Activated T-cell treated with anti-CD3 and anti-CD28 coated beads for 4 hours (primary cell): ENCODE measurements at places on chromosomes 11 and 22.
A peak's percentile ranks its signal among the peaks of the same experiment; 100 is the strongest.

DNA sequence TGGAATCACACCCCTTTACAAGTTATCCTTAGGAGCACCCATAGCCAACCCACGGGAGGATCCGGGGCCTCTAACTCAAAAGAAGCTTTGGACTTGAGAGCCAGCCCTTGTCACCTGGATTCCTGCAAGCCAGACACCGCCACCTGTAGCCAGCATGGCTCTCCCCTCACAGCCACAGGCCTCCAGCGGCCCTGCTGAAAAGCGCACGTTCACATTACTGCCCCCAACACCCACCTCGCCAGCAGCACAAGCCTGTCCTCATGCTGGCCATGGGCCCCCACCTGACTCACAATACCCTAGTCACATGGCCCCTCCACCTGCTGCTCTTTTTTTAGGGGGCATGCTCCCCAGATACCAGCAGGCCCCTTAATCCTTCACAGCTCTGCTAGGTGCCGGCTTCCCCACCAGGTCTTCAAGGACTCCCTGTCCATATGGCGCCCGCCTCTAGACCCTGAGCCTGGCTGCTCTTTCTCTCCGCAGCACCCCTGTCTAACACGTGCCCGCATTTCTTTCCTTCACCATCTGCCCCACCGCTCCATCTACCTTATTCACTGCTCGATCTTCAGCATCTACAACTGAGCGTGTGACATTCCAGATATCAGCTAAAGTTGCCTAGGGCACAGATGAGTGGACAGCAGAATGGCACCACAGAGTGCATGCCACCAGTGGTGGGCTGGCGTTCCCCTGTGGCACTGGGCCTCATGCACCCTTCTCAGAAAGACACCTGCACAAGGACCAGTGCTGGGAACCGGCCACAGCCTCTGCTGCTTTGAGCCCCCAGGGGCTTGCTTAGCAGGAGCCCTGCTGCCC, 6.6 kb downstream of the CARS1 start:
- DNase-seq: no peak

DNA sequence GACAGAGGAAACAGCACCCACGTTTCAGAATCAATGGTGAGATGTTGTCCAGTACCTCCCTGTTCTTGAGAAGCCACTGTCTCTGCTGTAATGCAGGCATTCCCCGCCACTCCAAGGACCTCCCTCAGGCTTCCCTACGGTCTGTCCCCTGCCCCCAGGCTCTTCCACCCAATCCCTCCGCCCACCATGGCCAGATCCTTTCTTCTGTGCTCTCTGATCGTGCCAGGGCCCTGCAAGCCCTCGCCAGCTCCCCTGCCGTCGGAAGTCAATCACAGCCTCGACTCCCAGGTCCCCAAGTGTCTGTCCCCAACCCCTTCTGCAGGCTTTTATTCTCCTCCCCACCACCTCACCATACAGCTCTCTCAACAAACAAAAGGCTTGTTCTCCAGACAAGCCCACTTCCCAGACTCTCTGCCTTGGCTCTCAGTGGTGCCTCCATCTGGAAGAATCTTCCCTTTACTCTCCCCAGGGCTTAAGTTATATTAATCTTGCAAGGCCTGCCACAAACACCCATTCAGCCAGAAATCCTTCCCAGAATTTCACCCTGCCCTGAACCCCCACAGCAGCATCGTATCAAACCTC, 13.7 kb downstream of the SCN4B start:
- DNase-seq: no peak

DNA sequence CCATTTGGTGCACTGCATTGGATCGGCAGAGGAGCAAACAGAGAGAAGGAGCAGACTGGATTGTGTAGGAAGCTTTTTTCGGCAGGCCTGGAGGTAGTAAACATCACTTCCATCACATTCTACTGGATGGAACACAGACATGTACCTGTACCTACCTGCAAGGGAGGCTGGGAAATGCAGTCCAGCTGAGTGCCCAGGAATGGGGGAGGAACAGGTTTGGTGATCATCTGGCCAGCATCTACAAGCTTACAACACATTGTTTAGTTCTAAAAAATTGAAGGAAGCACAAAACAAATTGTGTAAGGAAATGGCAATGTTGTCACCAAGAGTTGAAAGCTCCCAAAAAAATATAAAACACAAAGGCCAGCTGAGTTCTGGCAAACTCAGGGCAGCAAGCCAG, 19.1 kb downstream of the SMIM38 start:
- no peak for DNase-seq

DNA sequence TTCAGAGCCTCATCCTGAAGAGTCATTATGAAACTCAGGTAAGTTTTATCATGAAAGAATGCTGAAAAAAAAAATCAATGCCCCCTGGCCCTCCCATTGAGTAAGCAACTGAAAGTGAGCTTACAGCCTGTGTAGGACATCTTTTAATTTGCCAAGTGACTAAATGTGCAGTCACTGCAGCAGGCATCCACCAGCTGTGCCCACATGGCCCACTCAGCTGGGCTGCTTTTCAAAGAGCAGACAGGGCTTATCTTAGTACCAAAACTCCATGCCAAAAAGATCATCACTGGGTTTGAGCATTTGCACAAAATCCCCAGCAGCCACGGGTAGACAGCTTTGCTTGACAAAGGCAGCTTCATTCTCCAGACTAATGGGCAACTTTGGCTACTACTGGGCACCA, 709.7 kb downstream of the NTM start:
- DNase-seq: no peak

GRCh38 chr11:112965656-112966055, 4.4 kb downstream of the NCAM1 start:
- DNase-seq: no peak

- DNase-seq: no peak
Observed at GRCh38 chr11:113715882-113716625, 9.9 kb upstream of the TMPRSS5 start.

DNA sequence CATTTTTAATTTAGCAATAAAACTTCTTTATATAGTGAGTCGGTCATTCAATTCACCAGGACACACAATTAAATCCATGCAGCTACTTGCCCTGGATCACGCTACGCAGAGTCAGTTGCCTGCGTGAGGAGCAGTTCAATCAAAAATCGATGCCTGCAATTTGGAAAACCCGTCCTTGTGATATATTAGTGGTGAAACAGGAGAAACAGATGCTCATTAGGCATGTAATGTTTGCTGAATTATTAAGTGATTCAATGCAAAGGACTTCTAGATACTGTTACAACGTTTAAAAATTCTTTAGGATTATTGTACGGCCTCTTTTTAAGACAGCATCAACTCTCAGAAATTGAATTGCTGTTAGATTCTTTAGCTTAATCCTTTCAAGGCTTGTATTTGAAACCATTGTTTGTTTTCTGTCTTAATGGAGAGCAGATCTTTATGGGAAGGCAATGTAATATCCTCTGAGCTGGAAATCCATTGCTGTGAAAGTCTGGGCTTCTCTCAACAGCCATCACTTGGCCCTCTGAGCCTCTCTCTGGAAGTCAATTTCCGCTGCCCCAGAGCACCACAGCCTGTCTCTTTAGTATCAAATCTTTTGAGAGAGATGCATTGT, 20.1 kb upstream of the PAMR1 start:
- no peak for DNase-seq

DNA sequence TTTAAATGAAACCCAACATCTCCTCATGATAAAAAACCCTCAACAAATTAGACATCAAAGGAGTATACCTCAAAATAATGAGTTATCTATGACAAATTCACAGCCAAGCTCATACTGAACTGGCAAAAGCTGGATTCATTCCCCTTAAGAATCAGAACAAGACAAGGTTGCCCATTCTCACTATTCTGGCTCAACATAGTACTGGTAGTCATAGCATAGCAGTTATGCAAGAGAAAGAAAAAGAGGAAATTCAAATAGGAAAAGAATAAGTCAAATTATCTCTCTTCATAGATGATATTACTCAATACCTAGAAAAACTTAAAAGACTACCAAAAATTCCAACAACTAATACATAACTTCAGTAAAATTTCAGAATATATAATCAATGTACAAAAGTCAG, 29.4 kb upstream of the XKR3 start:
- DNase-seq: no peak

GRCh38 chr11:119168471-119169281, at the start of gene NLRX1:
Gene NLRX1, plus strand, starts transcription at chr11:119168725. Its CDS starts 2,679 bp downstream, at chr11:119171404.
- peak; percentile 82 for DNase-seq

DNA sequence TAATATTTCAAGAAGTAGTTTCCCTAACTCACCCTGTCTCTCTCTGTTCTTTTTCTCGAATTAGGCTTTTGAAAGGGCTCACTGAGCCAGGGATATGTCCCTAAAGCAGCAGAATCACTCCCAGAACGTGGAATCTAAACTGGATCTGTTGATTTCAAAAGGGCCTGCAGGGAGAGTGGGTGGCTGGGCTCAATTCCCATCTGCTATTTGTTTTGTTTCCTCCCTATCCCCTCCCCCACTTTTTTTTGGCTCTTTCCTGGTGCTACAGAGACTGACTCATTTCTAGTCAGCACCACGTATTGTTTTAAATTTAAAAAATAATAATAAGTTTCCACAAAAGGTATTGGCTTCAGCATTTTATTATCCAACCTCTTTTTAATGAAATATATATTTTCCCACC, 961.5 kb downstream of the FAM181B start:
- no peak for DNase-seq

DNA sequence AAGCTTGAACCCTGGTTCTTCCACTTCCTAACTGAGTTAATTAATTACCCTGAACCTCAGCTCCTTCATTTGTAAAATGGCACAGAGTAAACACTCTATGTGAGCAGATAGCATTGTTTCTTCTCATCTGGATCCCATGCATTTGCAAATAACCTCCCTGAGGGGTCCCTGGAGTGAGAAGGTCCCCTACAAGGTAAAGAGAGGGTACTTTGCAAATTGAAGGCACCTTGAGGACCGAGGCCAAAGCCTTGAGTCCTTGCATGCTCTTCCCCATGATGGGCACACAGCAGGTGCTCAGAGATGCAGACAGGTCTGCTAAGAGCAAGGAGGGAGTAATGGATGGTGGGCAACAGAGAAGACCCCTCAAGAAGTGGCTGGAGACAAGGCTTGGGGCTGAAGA, 33.2 kb downstream of the OTOG start:
- no peak for DNase-seq

DNA sequence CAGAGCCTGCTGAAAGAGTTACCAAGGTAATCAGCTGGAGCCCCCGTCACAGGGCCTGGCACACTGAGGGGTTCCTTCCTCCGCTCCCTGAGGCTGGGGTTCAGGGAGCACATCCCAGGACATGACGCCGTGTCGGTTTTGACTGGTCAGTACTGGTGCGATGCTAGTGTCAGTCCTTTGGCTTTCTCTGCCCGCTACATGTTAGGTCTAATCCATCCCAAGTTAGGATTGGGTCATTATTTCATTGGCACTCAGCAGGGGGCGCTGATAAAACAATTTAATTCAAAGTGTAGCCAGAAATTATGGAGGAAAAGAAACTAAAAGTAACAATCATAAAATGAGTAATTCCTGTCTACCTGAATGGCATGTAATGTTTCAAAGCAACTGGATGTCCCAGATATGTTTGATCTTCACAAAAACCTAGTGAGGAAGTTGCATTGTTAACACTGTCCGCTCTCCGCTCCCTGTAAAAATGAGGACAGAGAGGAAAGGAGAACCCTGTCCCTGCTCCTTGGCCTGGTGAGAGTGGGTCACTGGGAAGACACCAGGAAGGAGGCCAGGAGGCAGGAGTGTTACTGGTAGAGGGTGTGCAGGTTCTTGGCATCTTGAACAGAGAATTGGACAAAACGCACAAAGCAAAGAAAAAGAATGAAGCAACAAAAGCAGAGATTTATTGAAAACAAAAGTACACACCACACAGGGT, 27.1 kb downstream of the TSKU start:
- DNase-seq: no peak

- no peak for DNase-seq
Observed at GRCh38 chr22:45507798-45508197, 5.1 kb downstream of the FBLN1 start.

DNA sequence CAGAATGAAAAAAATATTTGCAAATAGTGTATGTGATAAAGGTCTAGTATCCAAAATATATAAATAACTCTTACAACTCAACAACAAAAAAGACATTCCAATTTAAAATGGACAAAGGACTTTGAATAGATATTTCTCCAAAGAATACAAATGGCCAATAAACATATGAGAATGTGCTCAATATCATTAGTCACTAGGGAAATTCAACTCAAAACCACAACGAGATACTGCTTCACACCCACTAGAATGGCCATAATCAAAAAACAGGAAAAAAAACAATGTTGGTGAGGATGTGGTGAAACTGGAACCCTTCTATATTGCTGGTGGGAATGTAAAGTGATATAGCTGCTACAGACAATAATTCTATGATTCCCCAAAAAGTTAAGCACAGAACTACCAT, 38.6 kb upstream of the RPS13 start:
- DNase-seq: no peak

- no peak for DNase-seq
Observed at GRCh38 chr11:15148169-15148568, 33.4 kb downstream of the INSC start.

DNA sequence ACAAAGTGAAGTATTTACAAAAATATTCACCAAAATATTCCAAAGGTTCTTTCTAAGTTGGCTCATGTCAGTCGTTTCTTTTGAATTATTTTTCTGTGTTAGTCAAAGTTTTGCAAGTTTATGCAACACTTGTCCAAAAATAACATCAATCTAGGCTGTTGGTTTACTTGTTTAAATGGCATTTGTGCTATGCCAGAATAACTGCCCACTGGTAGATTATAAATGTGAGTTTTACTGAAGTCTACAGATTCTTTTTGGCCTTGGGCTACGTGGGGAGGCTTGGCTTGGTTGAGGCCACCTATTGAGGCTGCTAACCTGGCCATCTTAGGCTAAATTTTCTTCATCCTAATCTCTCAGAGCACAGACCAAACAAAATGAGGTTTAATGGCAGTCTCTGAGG, 1091.9 kb upstream of the RAG2 start:
- DNase-seq: no peak

DNA sequence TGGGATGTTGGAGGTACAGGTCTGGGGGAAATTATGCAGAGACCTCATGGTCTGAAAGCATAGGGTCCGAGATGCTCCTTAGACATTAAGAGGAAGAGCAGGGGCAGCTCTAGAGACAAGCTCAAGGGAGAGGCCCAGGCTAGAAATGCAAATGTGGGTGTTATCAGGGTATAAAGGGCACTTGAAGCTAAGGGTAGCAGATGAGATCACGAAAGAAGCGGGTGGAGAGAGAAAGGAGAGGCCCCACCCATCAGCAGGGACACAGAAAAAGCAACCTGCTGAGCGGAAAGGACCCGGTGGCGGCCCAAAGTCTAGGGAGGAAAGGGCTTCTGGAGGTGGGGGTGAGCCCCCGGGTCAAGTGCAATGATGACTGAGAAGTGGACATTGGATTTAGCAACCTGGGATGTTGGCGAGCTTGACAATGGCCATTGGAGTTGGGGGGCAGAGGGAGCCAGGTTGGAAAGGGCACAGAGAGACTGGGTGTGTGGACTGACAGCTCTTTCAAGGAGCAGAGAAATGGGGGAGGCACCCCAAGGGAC, 8.9 kb downstream of the TMPRSS6 start:
- DNase-seq: no peak
